ENCODE measurements at places on chromosomes 12 and 14. TPM values are rescaled to one million over a fixed set of nuclear protein-coding genes. Genes with fewer than 3 reads are reported as not detected.

GRCh38 chr14:102831163-102831804, 54.0 kb downstream of the TRAF3 start:
- no peak for DNase-seq

- DNase-seq, result no peak
These were observed 936.5 kb downstream of the DIO2 start for GRCh38 chr14:79274641-79275291.

- DNase-seq, result no peak
These were observed 17.4 kb downstream of the TAMALIN start for GRCh38 chr12:52023976-52024688.

- DNase-seq, result no peak
These were observed 2.9 kb upstream of the NYNRIN start for GRCh38 chr14:24395609-24396582.

- no peak for DNase-seq
These were observed 15.8 kb upstream of the DTX1 start for GRCh38 chr12:113040722-113041171.

MYH6 gene
- 0.13 TPM for polyA plus RNA-seq

ACSS3 gene
- 27.4 TPM for polyA plus RNA-seq

PLBD1 gene
- polyA plus RNA-seq, result 43.7 TPM

PWP1 gene
- 62.0 TPM for polyA plus RNA-seq

All from left kidney (tissue), 8 donors.